ENCODE measurements at places on chromosomes 16 and 17.
A peak's percentile ranks its signal among the peaks of the same experiment; 100 is the strongest.

DNA sequence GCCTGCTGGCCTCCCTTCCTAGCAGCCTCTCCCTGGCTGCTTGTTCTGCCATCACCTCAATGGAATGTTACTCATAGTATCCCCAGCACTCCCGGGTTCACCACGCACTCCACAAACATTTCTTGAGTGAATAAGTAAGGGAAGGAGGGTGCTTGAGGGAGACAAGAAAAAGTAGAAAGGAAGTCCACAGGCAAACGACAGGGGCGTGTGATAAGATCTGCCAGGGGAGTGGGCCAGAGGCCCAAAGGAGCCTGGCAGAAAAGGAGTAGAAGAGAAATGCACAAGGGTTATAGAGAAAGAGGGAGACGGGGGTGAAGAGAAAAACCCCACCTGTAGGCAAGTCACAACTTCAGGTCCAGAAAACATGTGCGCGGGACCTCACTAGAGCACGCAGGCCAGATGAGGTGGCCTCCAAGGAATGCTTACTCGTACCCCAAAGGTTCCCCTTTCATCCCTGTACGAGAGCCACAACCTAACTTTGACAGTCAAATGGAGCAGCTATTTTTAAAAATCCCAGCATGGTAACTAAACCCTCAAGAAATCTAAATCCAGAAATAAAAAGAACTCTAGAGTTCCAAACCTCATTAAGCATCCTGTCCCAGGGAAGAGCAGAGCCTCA is 6.6 kb downstream of the ZDHHC7 start:
- no peak for DNase-seq

GRCh38 chr17:13597723-13598347 is 3.9 kb downstream of the HS3ST3A1 start:
- no peak for DNase-seq

DNA sequence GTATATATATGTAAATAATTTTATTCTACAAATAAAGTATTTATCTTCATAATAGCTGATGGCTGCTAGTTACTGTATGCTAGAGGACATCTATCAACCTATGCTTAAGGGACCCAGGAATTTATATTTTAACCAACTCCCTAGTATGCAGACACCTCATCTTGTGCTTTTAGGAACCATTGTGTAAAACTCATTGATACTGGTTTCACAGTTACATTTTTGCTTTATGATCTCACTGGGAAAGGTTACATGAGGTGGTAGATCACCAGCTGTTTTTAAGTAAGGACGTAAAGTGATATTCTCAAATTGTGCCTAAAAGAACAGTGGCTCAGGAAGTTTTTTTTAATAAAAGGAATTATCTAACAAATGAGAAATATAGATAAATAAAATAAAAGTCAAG is 56.4 kb downstream of the VMP1 start:
- no peak for DNase-seq

DNA sequence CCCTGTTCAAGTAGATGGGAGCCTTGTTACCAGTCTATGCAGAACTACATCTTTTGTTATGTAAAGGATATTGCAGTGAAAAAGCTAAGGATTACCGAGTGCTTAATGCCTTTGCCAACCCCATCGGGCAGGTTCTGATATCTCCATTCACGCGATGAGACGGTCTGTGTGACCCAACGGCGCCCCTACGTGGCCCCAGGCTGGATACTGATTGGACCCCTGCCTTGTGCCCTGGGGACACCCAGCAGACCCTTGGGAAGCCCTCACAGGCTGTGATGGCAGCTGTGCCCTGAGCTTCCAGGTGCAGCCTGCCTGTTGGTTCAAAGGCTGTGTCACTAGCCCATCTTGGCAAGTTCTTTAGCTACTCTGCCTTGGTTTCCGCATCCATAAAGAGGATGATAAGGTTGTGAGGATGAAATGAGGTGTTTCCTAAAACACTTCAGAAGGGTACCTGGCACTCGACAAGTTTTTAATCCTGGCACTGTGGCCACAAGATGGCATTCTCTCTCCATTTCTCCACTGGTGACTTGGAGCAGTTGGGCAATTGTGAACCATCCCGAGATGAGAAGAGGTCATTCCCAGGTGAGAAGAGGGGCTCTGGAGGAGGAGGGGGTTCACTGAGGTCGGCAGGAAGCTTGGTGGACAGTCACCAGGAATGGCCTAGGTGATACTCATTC is 33.6 kb downstream of the HAPSTR1 start:
- no peak for DNase-seq

GRCh38 chr16:15988268-15989013 is 39.0 kb downstream of the ABCC1 start:
- no peak for DNase-seq

DNA sequence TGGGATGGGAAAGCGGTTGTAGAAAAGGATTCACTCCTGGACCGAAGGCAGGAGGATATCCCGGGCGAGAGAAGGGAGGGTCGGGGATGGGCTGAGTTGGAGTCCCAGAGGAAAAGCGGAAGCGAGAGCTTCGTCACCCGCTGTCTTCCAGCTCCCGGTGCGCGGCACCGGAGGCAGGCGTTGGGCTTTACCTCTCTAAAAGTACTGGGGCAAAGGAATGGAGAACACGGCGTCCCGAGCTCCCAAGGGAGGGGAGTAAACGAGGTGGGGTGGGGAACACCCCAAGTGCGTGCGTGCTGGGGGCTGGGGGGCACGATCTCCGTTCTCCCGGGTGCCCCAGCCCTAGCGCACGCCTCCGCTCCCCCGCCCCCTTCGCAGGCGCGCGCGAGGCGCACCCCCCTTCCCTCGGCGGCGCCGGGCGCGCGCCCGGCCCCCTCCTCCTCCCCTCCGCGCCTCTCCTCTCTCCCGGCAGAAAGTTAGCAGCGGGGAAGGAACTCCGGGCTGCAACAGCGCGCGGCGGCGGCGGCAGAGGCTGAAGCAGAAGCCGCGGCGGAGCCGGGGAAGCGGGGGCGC is at the start of gene HS3ST4:
Gene HS3ST4 (plus strand): TSS at position 441 of the 573 bp plus-strand sequence.
- DNase-seq: no peak

- no peak for DNase-seq
These were observed 136.7 kb upstream of the WSCD1 start for GRCh38 chr17:5933430-5933829.

DNA sequence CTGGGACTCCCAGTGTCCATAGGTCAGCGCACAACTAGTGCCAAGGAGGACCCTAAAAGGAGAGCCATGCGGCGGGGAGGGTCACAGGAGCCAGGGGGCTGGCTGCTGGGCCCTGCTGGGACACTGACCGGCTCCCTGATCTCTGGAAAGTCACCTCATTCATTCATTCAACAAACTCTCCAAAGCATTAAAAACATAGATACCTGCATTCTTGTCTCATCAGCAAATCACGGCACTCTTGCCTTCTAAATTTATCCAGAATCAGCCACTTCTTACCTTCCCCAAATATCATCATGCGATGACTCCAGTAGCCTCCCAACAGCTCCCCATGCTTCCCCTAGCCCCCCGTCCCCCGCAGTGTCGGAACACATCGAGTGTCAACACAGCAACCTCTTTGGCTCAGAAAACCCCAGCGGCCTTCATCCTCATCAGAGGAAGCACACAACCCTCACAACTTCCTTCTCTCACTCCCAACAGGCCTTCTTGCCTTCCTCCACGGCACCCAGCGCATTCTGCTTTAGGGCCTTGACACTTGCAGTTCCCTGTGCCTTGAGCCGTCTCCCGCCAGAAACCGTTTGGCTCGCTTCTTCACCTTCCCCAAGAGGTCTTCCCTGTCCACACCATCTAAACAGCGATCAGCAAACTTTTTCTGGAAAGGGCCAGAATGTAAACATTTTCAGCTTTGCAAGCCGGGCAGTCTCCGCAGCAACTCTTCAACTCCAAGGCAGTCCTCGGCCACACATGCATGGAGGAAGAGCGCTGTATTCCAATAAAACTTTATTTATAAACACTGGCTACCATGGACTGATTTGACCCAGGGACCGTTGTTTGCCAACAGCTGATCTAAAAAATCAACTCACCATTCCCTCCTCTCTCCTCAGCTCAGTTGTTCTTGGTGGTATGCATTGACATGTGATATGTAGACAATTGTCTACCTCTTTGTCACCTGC is 119.5 kb upstream of the TNRC6C start:
- no peak for DNase-seq

GRCh38 chr17:27384261-27384701 is 72.0 kb upstream of the KSR1 start:
- DNase-seq: no peak

DNA sequence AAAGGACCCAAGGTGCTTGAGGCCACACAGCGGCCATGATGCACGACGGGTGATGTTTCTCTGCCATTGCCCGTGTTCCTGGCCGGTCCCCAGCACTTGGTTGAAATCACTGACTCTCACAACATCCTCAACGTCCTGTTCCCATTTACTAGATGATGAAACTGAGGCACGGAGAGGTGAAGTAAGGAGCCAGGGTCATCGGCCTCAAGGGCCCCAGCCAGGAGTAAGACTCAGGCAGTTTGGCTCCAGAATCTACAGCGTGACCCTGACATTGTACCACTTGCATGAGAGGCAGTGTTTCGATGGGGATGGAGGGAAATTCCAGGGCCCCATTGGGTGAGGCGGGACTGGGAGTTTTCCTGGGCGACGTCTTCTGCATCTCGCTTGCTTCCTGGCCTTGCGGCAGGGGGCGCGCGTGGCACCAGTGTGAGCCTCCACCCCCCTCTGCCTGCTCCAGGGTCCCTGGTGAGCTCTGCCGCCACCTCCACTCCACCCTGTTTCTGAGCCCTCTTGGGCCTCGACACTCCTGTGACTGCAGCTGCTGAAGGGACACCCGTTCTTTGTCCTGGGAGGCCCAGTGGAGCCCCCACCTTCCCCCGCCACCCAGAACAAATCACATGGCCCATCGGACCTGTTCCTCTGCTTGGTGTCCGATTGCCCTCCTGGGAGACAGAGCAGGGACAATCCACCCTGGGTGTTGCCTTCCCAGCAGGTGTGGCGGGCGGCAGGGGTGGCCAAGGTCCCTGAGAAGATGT is 133.0 kb upstream of the GSE1 start:
- no peak for DNase-seq

DNA sequence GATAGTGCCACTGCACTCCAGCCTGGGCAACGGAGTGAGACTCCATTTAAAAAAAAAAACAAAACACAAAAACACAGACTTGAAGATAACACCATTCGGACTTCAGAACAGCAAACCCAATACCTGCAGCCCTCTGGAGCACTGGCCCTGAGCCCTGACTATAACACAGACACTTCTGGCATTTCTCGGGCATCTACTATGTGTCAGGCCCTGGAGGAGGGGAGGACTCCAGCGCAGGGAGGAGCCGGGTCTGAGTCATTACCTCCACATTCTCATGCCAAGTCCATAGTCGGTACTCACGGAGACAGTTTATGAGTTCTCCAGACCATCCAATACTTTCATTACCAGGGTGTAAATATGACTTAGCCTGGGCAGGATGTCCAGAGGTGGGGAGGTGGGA is 48.8 kb downstream of the PITPNM3 start:
- DNase-seq: no peak

- no peak for DNase-seq
These were observed 24.8 kb downstream of the PDIA2 start for GRCh38 chr16:307691-308312.

GRCh38 chr16:79288066-79288465 is 312.5 kb downstream of the MAF start:
- DNase-seq: no peak

DNA sequence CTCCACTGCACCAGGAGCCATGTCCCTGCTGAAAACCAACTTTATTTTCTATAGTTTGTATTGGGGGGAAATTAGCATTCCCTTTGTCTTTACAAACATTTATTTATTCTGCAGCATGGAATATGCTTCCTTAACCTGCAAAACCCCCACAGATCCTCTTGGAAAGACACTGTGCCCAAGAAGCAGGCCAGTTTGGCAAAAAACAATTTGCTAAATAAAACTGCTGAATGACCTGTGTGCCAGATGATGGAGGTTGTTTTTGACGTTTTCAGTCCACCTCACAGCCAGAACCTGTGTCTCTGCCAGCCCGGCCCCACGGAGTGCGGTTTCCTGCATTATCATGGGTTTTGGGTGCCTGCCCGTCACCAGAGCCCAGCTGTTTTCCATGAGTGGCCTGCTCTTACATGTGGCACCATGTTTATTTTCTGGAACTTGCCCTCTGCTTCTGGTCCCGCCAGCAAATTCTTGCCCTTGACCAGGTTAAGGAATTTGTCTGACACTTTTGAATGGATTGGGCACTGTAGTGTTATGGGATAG is 26.4 kb downstream of the ORC6 start:
- no peak for DNase-seq

DNA sequence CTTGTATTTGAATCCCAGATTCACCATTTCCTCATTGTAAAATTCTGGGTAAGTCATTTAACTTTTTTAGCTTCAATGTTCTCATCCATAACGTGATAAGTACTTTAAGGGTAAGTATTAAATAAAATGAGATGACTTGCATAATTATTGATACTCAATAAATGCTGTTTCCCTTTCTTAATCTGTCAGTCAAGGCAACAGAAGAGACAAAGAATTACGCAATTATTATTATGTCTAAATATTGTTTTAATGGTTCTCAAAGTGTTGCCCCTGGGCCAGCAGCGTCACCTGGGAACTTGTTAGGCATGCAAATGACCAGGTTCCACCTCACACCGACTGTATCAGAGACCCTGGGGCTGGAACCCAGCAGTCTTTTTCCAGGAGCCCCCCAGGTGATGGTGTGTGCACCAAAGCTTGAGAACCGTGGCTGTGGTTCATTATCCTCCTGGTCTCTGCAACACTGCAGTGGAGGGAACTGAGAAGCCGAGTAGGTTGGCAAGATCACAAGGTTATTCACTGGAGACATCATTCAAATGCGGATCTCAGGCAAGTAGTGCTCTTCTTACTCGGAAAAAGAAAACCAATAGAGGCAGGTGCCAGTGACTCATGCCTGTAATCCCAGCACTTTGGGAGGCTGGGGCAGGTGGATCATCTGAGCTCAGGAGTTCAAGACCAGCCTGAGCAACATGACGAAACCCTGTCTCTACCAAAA is 43.5 kb downstream of the LYRM9 start:
- no peak for DNase-seq

DNA sequence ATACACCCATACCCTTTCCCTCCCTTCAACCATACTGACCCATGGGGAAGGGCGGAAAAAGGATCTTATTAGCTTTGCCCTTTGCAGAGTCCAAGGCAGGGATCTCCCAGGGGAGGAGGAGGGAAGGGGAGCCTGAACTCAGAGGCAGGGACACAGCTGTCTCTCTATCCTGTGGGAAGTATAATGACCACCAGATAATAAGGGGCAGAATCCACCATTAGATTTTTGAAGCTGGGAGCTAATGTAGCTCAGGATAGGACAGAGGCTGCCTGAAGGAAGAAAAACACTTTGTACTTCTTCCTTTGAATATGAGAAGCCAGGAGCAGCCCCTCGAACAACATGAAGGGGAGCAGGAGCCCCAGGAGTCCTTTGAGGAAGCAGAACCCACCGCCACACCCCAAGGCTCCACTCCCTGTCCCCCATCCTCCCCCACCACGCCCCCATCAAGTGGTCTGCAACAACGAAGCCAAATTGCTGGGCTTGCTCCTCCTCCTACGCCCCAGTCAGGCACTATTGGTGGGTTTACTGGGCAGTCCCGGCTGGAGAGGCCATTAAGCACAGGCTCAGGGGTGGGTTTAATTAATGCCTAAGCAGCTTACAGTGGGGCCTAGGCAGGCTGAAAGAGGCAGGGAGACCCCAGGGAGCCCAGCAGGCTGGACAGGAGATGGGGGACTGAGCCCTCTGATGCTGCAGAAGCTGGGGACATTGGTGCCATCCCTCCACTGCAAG is 5.3 kb downstream of the MPP2 start:
- no peak for DNase-seq

GRCh38 chr16:61909074-61909473 is 127.2 kb downstream of the CDH8 start:
- DNase-seq: no peak

- no peak for DNase-seq
These were observed 4.9 kb downstream of the SLFN14 start for GRCh38 chr17:35555691-35556090.

- DNase-seq: no peak
These were observed 9.2 kb downstream of the UBALD2 start for GRCh38 chr17:76274112-76274956.

- peak; percentile 53 for DNase-seq
These were observed 7.9 kb upstream of the GHDC start for GRCh38 chr17:42202159-42202558.
